Vagina (tissue), 2 donors: ENCODE measurements at places on chromosomes 1 and 21.

- DNase-seq, result no peak
Measured at GRCh38 chr1:159928491-159929050, 3.3 kb upstream of the TAGLN2 start.

- DNase-seq, result no peak
Measured at GRCh38 chr1:153968000-153968363, 280 bp downstream of the CREB3L4 start.

DNA sequence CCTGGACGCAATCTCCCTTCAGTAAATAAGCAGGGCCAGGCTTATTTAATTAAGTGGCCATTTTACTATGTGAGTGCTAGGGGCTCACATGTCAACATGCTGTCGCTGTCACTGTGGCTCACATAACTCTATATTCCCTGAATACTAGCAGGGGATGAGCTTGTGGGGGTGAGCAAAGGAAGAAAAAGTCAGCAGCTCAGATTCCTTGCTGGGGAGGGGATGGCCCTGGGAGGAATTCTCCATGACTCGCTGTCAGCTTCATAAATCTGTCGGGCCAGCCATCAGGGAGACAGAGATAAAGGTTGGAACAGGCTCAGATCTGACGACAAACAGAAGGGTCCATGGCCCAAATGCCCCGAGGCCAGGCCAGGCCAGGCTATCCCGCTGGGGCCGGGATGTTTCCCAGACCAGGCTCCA lies 26.0 kb upstream of the PLEKHG5 start:
- no peak for DNase-seq

DNA sequence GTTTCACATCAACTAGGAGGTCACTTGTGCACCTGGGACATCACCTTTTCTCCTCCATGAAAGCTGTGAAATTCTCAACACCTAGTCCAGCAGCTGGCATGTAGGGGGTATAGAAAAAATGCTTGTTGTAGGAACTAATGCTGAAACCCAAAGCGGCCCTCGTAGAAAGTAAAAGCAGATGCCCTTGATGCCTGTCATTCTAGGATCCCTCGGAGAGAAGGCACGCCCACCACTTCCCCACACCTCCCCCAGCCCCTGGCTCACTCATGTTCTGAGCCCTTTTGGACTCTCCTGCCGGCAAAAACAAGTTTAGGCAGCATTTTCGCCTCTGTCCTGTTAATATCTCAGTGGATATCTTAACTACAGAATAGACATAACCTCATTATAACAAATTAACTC lies 36.5 kb downstream of the RIPK4 start:
- no peak for DNase-seq

DNA sequence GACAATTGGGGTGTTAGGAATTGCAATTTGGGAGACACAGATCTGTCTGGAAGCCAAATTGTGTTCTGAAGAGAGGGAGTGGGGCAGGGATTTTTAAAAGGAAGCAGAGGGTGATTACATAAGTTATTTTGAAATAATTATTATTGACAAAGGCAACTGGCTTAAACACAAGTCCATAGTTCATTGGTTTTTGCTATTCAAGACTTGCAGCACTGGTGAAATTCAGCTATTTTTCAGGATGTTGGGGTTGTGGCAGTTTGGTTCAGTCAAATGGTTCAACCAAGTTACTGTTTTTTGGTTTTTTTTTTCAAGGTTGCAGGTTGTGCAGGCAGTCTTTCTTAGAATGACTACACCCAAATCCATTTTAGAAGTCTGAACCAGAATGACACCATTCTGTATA lies 300.0 kb upstream of the DEPDC1 start:
- no peak for DNase-seq

DNA sequence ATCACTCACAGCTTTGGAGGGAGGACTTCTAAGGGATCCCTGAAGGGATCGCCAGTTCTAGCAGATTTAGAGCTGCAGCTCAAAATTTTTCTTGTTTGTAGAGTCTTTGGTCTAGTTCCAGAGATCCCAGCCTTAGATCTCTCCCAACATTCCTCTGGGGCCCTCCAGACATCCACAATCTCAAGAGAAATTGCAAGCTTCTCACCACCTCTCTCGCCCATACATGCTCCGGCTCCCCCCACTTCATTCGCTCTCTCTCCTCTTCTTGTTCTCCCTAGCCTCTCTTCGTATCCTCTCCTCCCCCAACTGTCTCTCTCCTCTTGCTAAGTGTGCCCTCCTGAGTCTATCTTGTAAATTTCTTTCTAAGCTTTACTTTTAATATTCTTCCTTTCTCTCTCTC lies 15.1 kb upstream of the TUT4 start:
- DNase-seq, result no peak

DNA sequence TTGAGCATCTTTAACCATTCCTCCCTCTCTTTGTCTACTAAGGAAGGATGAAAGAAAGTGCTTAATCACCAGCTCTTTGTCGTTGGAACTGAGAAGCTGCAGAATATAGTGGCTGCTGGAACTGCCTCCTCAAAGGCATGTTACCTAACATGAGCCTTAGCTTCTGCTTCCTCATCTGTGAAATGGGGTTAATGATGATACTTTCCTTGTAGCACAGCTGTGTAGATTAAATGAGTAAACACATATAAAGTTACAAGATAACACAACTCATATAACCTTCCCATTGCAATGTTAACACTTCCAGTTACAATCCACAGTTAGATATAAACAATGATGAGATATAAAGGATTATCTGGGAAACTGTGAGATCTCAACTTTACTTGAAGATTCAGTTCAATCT lies 48.4 kb upstream of the ZNF326 start:
- no peak for DNase-seq

GRCh38 chr1:182114627-182115023 lies 53.1 kb upstream of the ZNF648 start:
- no peak for DNase-seq

GRCh38 chr1:247528812-247529474 lies 7.3 kb downstream of the OR2C3 start:
- DNase-seq, result no peak

DNA sequence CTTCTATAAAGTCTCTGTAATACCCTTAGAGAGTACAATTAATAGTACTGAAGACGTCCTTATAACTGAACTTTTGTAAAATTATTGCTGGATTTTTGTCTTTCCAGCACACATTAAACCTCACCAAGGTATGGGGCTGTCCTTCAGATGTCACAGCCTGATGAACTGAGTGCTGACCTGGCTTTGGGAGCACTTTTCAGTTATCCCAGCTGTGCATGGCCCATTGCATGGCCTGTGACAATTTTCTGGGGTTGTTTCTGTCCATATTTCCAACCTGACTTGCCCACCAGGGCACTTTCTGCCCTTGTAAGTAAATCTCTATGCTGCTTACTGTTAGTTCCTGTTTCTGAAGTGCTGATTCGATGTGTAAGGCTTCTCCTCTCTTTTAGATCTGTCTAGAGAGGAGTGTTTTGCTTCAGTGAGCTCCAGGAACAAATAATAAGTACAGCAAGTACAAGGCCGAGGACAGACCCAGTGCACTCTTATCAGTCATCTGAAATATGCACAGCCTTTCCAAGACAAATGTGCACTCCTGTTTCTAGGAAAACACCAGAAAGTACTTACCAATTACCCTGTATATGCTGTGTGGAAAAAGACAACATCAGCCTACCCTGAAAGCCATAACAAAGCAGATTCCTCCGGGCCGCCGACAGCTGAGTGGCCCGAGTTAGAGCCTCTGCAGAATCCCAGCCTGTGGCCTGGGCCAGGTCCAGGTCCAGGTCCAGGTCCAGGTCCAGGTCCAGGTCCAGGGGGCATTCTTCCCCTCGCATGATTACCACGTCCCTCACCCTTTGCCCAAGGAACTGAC lies 121.7 kb downstream of the DHRS3 start:
- no peak for DNase-seq

- DNase-seq, result no peak
Measured at GRCh38 chr21:23217597-23217996, 2219.4 kb downstream of the NCAM2 start.

DNA sequence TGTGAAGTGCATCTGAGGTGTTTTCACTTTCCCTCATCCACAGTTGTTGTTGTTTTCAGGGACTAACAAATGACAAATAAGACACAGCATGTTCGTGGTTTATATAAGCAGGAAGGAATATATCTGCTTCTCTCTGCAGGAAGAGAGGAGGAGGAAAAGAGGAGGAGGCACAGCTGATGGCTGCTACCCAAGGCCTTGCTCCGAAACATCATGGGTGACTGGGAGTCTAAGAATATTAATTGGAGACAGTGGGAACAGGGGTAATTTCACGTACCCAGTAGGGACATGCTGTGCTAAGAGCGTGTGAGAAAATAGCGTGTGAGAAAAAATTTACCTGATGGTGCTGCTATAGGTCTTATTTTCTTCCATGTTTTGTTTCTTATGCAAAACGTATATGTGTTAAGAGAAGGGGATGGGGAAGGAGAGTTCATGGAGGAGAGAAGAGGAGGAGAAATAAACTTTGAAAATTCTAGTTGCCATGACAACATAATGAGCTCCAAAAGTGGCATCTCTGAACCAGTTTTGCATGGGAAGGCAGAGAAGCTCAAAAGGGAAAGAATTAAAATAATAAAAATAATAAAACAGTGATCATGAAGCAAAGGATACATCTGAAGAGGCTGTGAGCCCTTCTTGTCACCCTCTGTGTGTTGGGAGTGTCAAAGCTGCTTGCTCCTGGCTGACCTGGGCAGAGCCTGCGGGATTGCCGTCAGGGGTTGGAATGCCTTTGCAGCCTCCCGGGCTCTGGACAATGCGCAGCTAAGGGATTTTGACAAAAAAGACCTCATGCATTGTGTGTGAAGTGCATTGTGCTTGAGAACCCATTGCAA lies 192.0 kb downstream of the CACNA1E start:
- DNase-seq, result no peak

DNA sequence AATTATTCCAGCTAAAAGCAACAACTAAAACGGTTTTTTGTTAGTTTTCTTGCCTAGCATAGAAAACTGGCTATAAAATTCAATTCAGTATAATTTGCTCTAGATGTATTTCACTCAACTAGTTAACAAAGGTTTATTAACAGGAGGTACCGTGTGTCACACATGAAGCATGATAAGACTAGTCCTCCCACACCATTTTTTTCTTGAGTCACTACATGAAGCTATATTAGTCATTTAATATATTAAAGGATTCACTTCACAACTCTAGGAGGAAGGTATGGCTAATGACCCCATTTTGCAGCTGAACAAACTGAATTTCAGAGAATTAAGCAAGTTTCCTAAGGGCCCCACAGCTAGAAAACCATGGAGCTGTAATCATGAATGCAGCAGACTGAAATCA lies 307.8 kb upstream of the USP25 start:
- DNase-seq, result no peak

DNA sequence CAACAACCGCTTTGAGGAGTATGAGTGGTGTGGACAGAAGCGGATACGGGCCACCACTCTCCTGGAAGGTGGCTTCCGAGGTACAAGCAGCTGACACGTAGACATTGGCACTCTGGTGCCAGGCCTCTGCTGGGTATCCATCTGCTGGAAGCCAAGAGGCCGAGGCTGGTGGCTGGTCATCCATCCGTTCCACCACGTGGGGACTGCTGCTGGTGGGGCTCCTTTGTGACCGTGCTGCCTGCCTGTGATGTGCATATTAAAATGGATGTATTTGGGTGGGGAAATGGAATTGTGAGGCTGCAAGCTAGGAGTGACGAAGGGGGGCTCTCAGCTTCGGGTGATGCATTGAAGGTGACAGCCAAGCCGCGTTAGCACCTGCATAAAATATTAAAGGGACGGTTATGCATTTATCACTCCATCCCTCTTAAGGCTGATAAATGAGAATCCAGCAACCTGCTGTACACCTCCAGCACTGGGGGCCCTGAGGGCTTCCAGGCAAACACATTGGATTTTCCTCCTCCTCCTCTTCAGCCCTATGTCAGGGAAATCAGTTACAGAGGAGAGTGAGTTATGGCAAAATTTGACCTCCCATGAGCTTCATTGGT lies 38.1 kb downstream of the TMEM53 start:
- no peak for DNase-seq

- DNase-seq, result no peak
Measured at GRCh38 chr1:43007377-43008114, 48.9 kb upstream of the SLC2A1 start.

- no peak for DNase-seq
Measured at GRCh38 chr1:30267856-30268255, 455.5 kb downstream of the MATN1 start.

- DNase-seq, result no peak
Measured at GRCh38 chr1:89199525-89200031, 836 bp upstream of the GBP4 start.

DNA sequence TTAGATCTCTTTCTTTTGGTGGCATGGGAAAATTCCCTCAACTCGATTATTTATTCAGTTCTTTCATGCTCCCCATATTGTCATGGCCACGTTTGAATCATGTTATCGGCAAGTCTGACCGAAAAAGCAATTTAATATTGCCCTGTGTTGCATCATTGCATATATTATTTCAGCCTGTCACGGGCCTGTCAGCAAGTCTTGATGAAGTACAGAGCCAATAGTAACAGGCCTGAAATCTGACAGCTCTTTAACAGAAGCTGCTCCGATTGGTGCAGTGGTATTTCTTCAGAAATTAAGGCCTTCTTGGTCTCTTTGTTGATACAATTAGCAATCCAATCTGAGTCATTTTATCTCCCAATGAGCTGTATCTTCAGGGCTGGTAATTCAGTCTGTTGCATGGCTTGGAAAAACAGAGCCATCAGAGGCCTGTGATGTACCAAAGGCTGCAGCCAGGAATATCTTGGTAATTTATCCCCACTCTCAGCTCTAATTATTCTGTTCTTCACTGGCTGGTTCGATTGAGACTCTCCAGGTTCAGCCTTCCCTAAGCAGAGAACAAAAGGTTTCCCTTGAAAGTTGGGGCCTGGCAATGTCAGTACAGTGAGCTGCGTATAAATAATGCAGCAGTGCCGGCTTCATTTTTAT lies 149.5 kb downstream of the FGGY start:
- DNase-seq, result no peak

DNA sequence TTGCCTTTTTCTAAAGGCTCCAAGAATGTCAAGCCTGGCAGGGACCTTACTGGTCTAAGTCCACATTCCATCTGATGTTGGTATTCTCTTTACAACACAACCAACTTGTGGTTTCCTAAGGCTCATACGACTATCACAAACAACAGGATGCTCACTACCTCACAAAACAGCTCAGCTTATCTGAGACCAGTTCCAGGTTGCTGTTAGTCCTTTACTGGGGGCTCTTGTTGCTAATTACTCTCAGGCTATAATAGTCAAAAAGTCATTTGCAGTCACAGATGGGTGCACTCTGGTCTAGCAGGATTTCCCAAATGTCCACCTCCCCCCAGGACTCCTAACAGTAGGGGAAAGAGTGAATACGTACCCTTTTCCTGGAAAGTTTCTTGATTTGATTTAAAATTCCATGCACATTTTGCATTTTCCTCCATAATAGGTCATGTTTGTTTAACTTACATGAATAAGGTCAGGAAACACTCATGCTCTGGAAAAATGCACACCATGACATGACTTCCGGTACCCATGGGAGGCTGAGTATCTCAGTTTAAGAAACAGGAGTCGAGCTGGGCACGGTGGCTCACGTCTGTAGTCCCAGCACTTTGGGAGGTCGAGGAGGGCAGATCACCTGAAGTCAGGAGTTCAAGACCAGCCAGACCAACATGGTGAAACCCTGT lies 16.0 kb downstream of the LCK start:
- no peak for DNase-seq
